ENCODE measurements at places on chromosomes 4 and X.

- DNase-seq = no peak
Observed at GRCh38 chr4:54109241-54110018, 9.5 kb downstream of the GSX2 start.

GRCh38 chrX:154738011-154738738 is 12.7 kb downstream of the GAB3 start:
- DNase-seq = no peak

DNA sequence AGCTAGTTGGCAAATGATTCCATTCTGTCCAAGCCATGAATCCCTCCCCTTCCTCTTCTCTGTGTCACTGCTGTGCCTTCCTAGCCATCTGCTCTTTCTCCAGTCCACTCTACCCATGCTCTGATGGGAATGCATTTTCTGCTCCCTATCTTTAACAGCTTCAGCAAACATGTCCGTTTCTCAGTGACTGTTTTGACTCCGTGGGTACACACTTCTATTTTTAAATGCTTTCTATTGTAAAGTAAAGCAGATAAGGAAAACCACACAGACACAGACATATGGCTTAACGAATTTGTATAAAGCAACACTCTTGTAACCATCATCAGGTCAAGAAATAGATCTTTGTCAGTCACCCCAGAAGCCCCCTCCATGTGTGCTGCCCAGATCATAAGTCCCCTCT is 72.4 kb upstream of the KLHL13 start:
- DNase-seq = no peak

- no peak for DNase-seq
Observed at GRCh38 chr4:113636877-113637276, 124.7 kb downstream of the CAMK2D start.

- no peak for DNase-seq
Observed at GRCh38 chrX:19986531-19986930, 4.3 kb downstream of the BCLAF3 start.

- no peak for DNase-seq
Observed at GRCh38 chrX:42128020-42128419, 204.7 kb upstream of the CASK start.

DNA sequence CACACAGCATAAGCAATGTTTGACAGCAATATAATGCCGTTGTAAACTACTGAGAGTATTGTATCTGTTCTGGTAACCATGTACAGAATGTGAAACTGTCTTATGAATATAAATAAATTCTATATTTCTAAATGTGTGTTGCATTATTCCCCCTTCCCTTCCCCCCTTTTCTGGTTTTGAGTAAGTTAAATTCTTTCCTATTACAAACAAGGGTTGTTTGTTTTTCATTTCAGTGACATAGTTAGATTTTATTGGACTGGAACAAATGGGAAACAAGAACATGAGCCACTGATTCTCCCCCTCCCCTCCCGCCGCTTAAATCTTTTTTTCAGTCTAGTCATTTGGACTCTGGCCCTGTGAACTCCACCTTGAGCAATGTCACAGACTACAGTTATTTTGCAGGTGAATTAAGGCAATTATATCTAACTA is 69.8 kb downstream of the GPAT3 start:
- DNase-seq = no peak

DNA sequence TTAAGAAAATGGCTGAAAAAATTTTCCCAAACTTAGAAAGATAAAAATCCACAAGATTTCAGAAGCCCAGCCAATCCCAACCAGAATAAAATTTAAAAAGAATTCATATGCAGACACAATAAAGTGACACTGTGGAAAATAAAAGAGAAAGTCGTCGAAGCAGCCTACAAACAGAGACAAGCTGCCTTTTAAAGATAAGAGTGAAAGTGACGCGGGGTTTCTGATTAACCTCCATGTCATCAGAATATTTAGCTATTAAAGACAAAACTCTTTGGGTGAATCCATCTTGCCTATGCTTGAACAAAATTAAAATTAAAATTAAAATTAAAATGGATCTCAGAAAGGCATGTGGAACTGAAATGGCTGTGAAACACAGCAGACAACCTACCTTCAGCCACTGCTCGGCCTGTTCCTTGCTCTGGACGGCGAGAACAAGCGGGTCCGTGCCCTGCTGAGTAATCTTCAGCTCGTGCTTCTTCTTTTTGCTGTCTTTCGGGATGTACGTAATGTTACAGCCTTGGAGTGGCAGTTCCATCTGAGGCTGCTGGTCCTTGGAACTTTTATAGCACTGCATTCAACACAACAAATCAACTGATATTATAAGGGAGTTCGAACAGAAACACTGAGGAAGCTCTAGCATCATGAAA is 101.4 kb downstream of the AFAP1 start:
- no peak for DNase-seq

DNA sequence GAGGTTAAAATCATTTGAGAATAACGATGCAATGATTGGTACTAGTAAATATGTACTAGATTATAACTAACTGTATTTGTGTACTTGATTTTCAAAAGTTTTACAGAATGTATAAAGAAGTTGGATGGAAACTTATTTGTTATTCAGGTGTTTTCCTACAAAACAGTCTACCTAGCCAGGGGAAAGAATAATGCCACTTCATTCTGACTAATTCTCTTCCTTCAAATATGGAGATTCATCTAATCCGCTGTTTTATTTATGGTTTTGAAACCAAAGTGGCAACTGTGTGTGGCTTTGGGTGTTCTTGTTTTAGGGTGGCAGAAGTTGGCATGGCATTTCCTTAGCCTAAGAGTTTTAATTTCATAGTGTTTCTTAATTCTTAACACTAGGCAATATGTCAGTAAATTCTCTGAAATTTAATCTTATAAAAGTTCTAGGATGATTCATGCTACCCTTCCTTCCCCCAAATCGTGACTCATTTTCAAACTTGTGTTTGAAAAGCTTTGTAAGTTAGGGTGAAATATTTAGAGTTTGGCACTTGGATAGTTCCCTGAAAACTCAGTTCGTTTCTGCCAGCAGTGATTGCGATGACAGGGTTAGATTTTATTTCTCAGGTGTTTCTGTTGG is 62.6 kb downstream of the DCLK2 start:
- no peak for DNase-seq

- DNase-seq = no peak
Observed at GRCh38 chr4:68987007-68987406, 35.4 kb upstream of the UGT2A3 start.

GRCh38 chr4:82901183-82901718 is 716 bp downstream of the THAP9 start:
- no peak for DNase-seq

DNA sequence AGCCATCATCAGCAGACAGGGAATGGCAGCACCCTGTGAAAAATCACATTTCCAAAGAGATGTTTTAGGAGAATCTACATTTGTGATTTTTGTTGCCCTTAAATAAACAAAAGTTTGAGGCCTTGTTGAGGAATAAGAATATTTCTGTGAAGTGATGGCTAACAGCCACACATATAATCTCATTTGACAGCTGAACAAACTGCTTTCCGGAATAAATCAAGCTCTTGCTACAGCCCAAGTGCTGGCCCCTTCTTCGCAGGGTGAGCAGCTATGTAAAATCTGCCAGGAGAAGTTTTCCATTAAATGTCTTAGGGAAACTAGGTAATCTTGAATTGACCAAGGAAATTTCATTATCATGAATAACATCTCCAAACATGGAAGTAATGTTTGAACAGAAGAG is 106.4 kb upstream of the GPM6B start:
- DNase-seq = no peak

DNA sequence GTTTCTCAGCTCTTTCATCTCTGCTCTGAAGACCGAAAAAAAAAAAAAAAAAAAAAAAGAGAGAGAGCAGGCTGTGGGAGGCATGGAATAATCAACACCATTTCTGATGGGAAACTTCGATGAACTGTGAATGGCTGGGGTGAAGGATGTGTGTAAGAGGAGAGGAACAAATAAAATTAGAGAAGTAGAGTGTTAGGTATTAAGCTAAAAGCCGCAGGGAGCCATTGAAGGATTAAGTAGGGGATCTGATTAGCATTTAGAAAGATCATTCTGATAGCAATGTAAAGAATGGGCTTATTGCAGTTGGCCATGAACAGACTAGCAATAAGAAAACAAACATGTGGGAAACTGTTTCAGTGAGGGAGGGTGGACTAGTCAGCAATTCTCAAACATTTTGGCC is 33.6 kb upstream of the JADE1 start:
- DNase-seq = no peak

- DNase-seq = no peak
Observed at GRCh38 chr4:145530662-145531061, 49.0 kb downstream of the SMAD1 start.

GRCh38 chr4:109231331-109231730 is 71.1 kb downstream of the COL25A1 start:
- DNase-seq = no peak

- peak; percentile 20 for DNase-seq
Observed at GRCh38 chrX:16695079-16695676, 17.3 kb downstream of the CTPS2 start.

- DNase-seq = no peak
Observed at GRCh38 chr4:24751926-24752539, 43.3 kb upstream of the SOD3 start.

GRCh38 chr4:145670422-145670821 is 9.5 kb upstream of the C4orf51 start:
- DNase-seq = no peak
